ENCODE measurements at places on chromosomes 2 and 18.

- no peak for DNase-seq
Measured at GRCh38 chr2:116491292-116491691, 1323.2 kb upstream of the DDX18 start.

GRCh38 chr2:98385050-98385699 lies 38.9 kb downstream of the CNGA3 start:
- DNase-seq, result peak; percentile 53

DNA sequence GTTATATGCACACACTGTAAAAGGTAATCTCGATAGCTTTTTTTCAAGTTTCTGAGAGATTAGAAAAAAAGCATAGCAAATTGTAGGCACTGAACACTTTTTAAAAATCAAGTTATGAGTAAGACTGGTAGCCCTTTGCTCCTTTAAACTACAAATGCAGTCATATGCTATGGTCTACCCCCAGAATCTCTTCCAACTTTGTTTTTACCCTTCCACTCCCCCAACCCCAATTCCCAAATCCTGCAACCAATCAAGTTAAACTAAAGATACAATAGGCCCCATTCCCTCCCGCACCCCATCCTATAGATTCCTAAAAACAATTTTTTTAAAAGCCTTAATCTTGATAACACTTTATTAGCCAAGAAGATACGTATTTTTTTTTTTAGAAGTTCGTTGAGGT lies 752 bp upstream of the BAZ2B start:
- no peak for DNase-seq

- DNase-seq, result no peak
Measured at GRCh38 chr2:120531365-120531764, 185.4 kb downstream of the INHBB start.

GRCh38 chr2:172725746-172726145 lies 9.9 kb upstream of the RAPGEF4 start:
- DNase-seq, result no peak

- DNase-seq, result no peak
Measured at GRCh38 chr2:148487439-148487838, 157.1 kb upstream of the EPC2 start.

GRCh38 chr2:96753661-96754282 lies 6.9 kb upstream of the CNNM4 start:
- no peak for DNase-seq

DNA sequence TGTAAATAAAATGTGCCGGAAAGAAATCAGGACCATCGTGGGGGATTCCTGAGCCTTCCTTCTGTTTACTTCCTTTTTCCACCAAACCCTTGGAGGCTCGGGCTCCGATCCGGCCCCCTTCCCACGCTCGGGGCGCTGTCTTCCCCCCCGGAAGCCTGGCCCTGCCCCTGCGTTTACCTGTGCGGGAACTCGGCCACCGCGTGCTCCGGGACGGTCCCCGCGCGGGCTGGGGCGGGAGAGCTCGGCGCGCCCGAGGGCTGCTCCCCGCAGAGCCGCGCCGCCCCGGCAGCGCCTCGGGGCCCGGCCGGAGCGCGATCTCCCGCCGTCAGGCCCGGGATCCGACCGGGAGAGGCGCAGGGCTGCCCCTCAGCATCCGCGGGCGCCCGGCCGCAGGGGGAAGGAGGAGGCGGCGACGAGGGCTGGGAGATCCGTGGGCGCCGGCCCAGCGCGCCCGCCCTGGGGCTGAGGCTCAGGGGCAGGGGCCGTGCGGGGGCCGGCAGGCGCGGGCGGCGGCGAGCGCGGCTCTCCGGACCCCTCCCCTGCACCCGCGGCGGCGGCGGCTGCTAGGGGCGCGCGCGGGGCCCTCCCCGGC lies 435 bp downstream of the ADCY3 start:
- DNase-seq, result no peak

- DNase-seq, result no peak
Measured at GRCh38 chr18:46718501-46719341, 38.1 kb downstream of the ST8SIA5 start.

GRCh38 chr2:24652265-24653182 lies 140.7 kb downstream of the PTRHD1 start:
- peak; percentile 37 for DNase-seq

DNA sequence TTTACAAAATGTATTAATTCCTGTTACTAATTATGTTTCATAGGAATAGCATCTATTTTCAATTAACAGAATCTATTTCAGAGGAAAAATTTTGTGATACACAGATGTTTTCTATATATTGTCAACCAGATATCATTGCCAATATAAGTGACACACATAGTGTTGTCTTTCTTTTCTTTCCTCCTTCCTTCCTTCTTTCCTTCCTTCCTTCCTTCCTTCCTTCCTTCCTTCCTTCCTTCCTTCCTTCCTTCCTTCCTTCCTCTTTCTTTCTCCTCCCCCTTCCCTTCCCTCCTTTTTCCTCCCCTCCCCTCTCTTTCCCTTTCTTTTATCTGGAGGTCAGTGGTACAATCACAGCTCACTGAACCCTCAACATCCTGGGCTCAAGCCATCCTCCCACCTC lies 146.5 kb upstream of the DSEL start:
- DNase-seq, result no peak

DNA sequence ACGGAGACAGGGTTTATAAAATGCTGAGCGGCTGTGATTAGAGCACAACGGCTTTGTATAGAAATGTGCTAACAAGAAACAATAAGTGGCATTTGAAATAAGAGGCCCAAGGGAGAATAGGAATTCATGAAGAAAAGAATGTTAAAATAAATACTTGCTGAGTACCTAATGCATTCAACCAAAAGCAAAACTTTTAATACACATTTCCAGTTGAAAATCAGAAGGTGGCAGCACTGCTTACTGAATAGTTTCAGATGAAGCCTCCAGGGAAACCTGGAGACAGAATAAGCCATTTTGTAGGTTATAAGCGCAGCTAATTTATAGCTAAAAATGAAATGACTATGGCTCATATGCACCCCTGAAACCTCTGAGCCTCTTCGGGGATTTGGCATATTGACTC lies 286.6 kb downstream of the DPP10 start:
- DNase-seq, result no peak

- DNase-seq, result no peak
Measured at GRCh38 chr2:102737431-102737830, 24.4 kb upstream of the TMEM182 start.

- DNase-seq, result peak; percentile 41
Measured at GRCh38 chr2:156333274-156333950, 891 bp upstream of the NR4A2 start.

GRCh38 chr2:216493334-216493685 lies 5.3 kb upstream of the RPL37A start:
- no peak for DNase-seq

DNA sequence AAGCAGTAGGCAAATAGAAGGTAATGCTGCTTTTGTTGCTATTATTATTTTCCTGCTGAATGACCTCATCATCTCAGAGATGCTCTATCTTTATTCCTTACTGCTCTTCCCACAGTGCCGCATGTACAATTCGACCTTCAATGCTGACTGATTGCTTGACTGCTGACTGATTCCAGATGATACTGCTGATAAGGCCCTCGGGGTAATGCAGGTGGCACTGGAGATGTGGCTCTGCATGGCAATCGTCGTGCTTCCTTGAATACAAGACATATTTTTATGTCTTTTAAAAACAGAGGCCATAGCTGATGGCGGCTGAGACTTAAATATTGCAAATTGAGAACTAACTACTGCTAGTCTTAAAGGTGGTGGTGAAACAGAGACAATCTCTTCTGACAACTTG lies 146.6 kb downstream of the LOXHD1 start:
- DNase-seq, result no peak

DNA sequence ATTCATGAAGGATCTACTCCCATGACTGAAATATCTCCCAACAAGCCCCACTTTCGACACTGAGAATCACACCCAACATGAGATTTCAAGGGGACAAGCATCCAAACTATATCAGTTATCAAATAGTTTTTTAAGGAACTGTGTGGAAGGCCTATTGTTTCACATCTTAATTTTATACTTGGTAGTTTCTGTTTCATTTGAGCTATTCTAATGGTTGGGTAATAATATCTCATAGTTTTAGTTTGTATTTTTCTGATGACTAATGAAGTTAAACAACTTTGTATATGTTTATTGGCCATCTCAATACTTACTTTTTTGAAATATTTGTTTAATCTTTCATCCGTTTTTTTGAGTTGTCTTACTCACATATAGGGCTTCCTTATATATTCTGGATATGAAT lies 135.0 kb downstream of the SCG2 start:
- no peak for DNase-seq

DNA sequence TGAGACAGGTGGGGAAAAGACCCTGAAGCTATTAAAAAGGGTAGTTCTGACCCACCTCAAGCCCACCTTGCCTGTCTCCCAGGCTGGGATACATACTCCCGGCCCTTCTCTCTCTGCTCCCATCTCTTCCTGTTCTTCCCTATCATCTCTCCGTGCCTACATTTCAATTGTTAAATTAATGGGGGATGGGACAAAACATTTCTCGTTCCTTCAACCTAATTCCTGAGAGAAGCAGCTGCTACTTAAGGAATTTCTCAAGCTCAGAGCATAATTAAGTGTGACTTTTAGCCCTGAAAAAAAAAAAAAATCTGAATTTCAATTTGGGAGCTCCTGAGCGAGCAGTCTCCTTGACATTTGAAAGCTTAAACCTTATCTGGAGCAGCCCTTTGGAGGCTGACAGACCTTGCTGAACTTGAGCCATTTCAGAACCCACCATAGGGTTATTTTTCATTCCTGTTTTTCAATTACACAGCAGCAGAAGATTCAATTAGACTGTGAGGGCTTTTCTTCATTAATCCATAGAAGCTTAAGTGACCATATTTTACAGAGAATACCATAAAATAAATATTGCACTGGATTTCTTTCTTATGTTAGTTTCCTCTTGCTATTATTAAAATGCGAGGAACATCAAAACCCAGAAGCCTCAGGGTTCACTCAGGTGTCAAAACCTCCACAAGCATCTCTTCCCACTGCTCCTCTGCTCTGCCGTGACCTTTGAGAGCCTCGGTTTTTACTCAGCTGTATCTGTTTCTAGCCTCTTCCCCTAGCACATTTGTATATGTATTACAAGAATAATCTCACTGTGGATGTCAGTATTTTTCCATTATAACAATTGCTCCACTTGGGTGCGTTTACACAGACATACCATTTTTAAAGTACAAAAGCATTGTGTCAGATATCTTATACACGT lies 125.7 kb downstream of the B3GNT2 start:
- no peak for DNase-seq

GRCh38 chr2:26008851-26009566 lies 24.9 kb upstream of the RAB10 start:
- DNase-seq, result no peak

- no peak for DNase-seq
Measured at GRCh38 chr2:234308813-234309195, 188.1 kb downstream of the ARL4C start.

GRCh38 chr2:149038442-149039212 lies at the start of gene LYPD6B:
Gene LYPD6B, plus strand, starts transcription at chr2:149038699. Its CDS starts 92,250 bp downstream, at chr2:149130949.
- peak; percentile 6 for DNase-seq

GRCh38 chr2:189255711-189256110 lies 76.2 kb upstream of the COL5A2 start:
- DNase-seq, result no peak

- DNase-seq, result no peak
Measured at GRCh38 chr2:203959672-203960071, 23.1 kb downstream of the ICOS start.

GRCh38 chr2:15425712-15426111 lies 135.4 kb downstream of the NBAS start:
- no peak for DNase-seq

DNA sequence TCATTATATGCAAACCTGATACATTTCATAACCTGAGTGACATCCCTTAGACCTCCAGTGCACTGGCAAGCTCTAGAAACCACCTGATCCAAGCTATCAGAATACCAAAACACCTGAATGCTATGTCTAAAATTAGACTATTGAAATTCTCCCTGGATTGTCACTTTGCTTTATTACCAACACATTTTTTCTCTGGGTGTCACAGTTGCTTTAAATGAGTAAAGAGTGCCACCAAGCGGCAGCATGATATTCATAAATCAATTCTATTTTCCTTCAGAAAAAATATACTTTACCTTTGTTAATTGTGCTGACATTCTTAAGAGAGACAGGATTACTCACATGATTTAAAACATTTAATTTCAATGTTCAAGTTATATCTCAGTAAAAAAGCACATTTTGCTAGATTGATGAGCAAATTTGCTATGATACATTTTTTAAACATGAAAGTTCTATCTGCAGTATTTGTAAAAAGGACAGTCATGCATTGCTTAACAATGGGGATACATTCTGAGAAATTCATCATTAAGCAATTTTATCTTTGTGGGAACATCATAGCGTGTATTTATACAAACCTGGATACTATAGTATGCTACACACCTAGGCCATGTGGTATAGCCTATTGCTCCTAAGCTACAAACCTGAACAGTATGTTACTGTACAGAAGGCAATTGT lies 338.4 kb upstream of the SLC39A10 start:
- no peak for DNase-seq

- no peak for DNase-seq
Measured at GRCh38 chr2:31217465-31218200, at the start of gene CAPN14. Gene CAPN14, minus strand, starts transcription at chr2:31217515. Its CDS starts 12,068 bp downstream, at chr2:31205447.

DNA sequence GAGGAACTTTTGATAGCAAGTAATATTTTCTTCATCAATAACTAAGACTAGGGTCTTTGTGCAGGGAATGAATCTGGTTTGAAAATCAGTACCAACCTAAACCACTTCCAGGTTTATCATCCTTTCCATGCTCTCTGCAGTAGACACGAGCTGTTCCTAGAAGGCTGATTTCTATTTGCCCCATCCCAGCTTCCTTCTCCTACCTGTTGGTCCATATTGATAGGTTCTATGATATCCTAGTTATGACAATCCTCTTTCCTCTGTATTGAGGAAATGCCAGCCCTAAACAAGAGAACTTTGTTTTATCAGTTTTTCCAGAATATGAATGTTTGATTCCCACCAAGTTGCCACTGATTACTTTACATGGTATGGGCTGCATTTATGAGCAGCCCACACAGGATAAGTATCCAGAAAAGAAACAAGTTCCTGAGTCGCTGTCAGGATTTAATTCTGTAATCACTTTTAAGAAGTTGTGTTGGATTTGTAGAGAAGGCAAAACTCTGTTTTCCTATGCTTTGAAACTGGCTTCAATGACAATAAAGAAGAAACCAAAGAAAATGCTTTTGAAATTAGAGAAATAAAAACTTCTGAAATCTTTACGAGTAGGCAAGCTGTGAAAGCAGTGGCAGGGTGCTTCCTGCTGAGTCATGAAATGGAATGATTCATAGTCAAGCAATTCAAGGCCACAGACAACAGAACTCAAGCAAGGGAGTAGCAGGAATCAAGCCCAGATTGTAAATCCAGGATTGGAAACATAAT lies 37.3 kb upstream of the TANK start:
- no peak for DNase-seq

DNA sequence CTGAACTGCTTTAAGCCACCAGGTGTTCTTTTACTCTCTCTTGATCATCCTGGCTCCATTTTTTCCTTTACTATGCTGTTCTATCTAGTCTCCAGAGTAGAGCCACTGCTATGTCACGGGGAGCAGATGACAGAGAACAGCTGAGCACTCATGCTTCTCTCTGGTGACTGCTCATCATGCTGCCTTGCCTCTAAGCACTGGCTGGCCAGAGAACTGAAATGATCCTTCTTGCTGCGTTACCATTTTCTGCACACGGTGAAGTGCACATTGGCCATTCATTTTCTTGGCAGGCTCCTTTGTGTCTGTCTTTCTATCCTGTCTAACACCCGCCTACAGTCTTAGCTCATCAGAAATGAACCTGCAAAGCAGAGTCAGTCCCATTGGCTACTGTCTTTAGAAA lies 86.0 kb downstream of the KCTD1 start:
- DNase-seq, result no peak
